ENCODE measurements at places on chromosomes 6 and 20. TPM values are rescaled to one million over a fixed set of nuclear protein-coding genes. Genes with fewer than 3 reads are reported as not detected.

DNA sequence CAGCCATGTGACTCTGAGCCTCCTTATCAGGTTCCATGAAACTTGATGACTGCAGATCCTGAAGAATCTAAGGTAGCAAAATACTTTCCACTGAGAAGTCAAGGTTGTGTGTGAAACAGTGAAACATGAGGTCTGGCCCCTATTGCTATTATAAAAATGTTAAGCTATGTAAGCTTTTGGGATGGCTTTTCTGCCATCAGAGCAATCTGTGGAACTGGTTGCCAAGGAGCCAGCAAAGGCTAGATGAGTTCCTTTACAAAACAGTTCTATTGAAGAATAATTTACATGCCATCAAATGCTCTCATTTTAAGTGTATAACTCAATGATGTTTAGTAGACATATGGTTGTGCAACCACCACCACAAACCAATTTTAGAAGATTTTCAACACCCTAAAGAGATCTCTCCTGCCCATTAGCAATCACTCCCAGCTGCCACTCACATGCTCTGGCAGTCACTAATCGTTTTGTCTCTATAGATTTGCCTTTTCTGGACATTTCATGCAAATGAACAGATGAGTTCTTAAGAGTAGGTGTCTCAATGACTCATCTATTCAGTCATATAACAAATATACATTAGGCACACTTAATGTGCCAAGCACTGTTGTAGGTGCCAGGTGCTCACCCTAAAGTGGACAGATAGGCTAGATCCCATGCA, 19.9 kb upstream of the MEP1A start:
- no peak for DNase-seq

GRCh38 chr20:23820493-23820892, 6.0 kb downstream of the CST2 start:
- no peak for DNase-seq

GRCh38 chr6:125151700-125152099, 1.9 kb upstream of the TPD52L1 start:
- DNase-seq = no peak

- peak; percentile 30 for DNase-seq
Observed at GRCh38 chr6:113969888-113970804, 802 bp downstream of the HDAC2 start.

DNA sequence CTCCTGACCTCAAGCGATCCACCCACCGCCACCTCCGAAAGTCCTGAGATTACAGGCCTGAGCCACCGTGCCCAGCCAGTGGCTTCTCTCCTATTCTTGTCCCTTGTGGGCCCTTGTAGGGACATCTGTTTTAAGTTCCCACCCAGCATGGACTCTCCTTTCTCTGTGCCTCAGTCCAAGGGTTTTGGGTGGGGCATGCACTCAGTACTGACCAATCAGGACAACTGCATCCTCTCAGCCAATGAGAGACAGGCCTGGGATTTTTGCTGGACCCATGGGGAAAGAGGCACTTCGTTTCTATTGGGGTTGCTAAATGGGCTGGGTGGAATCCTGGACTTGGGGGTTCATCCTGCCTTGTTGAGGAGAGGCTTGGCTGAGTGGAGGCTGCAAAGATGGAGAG, 34.4 kb downstream of the SNAI1 start:
- no peak for DNase-seq

DNA sequence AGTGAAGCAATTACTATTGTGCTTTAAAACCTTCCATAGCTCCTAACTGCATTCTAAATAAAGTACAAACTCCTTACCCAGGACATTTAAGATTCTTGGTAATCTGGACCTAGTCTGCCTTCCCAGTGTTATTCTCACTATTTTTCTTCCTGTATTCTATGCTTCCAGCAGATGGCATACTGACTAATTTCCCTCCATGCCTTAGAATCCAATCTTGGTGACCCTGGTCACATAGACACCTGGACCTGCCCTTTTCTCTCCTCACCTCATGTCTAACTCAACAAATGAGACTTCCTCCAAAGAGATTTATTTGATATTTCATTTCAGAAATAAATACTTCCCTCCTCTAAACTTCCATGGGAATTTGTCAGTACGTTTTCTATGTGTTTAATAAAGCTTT, 25.8 kb downstream of the ROS1 start:
- no peak for DNase-seq

DNA sequence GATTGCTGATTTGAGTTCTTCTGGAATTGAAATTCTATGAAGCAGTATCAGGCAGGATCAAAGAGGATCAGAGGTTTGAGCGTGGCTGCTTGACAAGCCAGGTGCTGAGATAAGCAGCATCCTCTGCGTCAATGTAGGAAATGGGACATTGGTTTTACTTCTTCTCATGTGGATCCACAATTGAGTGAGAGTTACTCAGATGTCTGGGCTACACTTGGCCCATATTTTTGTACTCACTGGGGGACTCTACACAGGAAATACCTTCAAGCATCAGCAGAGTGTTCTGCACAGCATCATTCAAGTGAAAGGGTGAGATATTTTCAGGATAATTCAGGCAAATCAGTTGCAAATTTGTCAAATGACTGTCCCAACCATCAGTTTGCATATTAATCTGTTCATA, 613.9 kb upstream of the ARID1B start:
- no peak for DNase-seq

- DNase-seq = no peak
Observed at GRCh38 chr6:33207552-33208090, 679 bp upstream of the RING1 start.

DNA sequence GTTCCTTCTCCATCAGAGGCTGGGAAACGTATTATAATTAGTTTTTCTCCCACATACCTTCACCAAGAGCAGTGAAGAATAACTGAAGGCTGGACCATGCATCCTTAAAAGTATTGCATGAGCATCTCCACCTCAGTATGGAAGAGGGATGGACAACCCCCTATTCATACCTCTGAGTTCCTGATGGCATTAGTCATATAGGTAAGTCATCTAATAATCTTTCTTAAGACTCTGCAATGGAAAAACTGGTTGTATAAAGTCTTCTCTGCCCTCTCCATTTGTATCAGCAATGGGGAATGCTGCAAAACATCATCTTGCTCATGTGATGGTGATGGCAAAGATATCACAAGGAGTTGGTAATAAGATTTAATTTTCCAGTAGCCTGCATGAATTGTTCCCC, 24.5 kb downstream of the PGM3 start:
- DNase-seq = no peak

DNA sequence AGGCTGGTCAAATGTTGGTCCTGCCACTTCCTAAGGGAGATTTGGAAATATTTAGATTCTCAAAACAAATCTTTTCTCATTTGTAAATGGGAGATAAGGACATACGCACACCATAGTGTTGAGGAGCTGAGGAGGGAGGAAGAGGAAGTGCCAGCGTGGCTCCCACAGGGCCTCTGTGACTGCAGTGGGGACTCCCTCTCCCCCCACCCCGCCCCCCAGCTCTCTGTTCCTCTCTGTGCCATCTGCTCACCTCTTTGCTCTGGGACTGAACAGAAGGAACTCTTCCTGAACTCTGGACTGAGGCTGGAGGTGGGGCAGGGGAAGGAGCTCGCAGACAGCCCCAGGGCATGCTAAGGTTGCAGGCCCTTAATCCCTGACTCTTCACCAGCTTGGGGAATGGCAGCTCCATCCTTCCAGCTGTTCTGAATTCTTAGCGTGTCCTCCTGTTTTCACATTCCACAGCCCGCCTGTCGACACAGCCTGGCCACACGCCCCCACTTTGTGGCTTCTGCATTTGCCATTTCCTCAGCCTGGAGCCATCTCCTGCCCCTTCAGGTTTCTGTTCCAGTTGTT, 11.4 kb downstream of the DDX27 start:
- no peak for DNase-seq

DNA sequence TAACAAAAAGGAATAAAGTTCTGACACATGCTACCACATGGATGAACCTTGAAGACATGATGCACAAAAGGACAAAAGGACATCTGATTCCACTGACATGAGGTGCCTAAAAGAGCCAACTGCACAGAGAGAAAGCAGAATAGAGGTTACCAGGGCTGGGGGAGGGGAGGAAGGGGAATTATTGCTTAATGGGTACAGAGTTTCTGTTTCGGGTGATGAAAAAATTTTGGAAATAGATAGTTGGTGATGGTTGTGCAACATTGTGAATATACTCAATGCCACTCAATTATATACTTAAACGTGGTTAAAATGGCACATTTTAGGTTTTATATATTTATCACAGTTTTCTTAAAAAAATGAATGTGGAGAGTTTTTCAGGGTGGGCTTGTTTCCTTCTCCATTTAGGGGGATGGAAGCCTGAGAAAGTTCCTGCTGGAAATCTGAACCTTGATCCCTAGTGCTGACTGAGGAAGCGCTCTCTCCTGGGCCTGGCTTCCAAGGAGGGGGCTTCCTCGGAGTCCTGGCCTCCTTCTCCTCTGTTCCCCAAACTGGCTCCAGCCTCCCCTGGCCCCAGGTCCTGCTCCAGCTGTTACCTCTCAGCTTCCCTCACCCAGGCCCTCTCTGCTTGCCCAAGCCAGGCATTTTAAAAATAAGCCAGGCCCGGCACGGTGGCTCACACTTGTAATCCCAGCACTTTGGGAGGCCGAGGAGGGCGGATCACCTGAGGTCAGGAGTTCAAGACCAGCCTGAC, 79.2 kb downstream of the NOL4L start:
- DNase-seq = no peak

DNA sequence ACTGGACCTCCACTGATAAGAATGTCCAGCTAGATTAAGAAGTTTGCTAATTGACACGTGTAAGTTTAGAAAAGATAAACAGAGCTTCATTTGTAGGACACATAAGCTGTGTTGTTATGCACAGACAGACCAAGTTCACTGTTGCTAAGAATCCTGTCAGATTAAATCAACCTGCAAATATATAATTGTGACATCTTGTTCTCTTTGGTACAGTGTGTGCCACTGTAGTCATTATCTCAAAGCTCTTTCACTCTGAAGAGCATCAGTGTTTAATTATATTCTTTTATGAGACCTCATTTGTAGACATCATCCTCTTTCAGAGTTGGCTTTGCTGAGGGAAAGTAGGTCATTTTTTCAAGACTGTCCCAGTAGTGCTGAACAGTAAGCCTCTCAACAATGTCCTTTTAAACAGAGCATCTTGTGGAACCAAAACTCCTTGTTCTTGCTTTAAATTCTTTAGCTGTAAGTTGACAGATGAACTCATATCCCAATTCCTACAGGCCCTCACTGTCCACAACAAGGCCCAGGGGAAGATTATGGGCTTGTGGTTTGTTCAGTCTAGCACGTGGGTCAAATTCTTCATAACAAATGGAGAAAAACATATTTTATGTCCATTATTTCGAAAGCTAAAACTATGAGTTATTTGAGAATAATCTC, 252.4 kb downstream of the HDGFL1 start:
- DNase-seq = no peak

DNA sequence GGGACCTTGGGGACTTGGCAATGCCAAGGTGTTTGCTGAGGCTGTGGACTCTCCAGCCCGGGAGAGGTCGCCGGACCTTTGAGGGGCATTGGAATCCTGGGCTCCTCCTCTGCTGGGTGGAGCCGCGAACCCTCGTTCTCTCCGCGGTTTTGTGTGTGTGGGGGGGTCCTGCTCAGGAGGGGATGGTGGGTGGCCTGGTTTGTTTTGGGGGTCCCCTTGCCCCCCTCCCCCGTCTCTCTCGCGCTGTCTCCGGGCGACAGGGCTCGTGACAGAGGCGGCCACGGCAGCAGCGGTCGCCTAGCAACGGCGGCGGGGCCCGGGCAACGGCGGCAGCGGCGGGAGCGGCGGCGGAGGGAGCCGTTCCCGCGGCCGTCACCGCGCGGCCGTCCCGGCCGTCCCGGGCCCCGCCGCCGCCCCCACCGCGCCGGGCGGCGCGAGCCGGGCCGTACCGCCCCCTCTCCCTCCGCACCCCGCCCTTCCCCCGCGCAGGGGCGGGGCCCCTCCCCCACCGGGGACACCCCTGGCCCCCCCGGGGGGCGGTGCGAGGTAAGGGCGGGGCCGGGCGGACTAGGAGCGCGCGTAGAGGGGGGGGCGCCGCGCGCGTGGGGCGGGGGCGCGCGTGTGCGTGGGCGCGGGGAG, 7.8 kb downstream of the SYNGAP1 start:
- DNase-seq = peak; percentile 67

DNA sequence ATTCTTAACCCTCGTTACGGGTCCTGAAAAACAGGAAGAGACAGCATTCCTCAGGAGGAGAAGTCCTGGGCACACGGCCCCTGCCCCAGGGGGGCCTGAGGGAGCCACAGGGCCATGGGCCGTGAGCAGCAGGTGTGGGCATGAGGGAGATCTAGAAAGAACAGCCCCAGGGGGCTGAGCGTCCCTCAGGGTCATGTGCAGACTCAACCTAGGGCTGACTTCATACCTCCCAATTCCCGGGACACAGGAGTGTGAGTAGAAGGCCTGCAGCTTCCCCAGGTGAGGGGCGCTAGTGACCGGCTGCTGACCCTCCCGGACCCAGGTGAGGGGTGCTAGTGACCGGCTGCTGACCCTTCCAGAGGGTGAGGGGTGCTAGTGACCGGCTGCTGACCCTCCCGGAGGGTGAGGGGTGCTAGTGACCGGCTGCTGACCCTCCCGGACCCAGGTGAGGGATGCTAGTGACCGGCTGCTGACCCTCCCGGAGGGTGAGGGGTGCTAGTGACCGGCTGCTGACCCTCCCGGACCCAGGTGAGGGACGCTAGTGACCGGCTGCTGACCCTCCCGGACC, 35.1 kb downstream of the FRMD1 start:
- DNase-seq = no peak

DNA sequence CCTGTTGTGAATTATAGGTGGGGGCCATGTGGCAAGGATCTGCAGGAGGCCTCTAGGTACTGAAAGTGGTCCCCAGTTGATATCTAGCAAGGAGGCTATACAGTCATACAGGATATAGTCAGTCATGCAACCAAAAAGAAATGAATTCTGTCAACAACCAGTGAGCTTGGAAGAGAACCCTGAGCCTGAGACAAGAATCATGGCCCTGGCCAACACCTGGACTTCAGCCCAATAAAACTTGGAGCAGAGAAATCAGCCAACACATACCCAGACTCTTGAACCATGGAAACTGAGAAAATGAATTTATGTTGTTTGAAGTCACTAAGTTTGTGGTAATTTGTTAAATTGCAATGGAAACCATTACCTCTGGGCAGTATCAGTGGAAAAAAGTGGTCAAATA, 370.2 kb downstream of the KIF16B start:
- DNase-seq = no peak

DNA sequence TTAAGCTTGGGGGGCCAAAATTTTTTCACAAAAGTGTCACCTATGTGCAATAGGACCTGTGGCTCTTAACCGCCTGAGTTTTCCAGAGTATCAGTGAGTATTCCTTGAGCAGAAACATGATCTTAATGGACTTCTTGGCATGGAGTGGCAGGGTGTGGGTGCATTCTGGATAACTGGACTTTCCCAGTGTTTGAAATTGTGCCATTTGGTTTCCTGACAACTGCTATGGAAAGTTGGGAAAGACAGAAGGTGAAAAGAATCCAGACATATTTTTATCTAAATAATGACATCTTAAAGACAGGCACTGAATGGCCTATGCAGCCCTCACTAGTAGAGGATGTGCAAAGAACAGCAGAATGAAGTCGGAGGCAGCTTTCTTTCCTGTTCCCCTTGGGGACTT, 34.3 kb upstream of the ADTRP start:
- DNase-seq = no peak

The ANGPT4 gene
- not detected for total RNA-seq

The HLA-DQB1 gene
- total RNA-seq = 6.2 TPM

The OXT gene
- total RNA-seq = not detected

The ZGPAT gene
- total RNA-seq = 38.1 TPM

The TNNC2 gene
- not detected for total RNA-seq

Data from activated T-cell treated with anti-CD3 and anti-CD28 coated beads, Interleukin-2, amount 50 U/mL, for 4 hours (primary cell).